ENCODE measurements at places on chromosomes 1 and 21. TPM values are rescaled to one million over a fixed set of nuclear protein-coding genes. Genes with fewer than 3 reads are reported as not detected.

Gene FMO3
- total RNA-seq: not detected

Gene TRIM17
- total RNA-seq: 1.4 TPM

GRCh38 chr1:79006564-79006963 lies at the start of gene ADGRL4:
ADGRL4 (minus strand) TSS chr1:79006730; CDS start chr1:79006654, 76 bp downstream.
- DNase-seq: no peak

DNA sequence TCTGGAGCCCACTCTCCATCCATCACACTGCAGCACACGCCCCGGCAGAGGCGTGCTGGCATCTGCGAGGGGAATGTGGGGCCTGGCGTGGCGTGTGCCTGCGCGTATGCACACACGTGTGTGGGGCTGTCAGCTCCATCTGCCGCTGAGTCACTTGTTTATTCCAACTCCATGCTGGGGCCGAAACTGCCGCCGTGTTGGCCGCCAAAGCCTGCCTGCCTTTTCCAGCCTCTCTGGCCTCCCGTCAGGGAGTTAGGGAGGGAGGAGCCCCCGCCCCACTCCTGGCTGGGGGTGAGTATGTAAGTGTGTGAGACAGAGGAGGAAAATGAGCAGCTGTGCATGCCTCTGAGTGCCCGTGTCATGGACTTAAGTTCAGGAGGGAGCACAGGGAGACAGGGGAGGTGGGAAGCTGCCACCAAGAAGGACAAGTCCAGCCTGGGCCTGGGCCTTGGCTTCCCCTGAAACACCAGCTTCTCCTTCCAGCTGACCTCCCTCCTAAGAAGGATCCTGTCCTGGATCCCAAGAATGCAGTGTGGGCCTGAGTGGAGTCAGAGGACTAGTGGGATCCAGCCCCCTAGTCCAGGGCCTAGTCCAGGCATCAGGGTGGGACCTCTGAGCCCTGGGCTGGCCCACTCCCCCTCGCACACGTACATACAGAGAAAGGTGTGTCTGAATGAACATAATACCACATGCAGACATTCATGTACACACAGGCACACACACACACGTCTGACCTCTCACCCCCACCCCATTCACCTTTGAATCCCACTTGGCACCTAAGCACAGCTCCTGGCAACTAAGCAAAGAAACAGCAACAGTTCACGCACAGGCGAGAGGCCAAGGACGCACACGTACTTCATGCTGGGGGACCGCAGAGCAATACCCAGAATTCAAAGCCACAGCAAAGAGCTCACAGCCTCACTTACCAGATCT lies 24.7 kb downstream of the MEF2D start:
- DNase-seq: no peak

DNA sequence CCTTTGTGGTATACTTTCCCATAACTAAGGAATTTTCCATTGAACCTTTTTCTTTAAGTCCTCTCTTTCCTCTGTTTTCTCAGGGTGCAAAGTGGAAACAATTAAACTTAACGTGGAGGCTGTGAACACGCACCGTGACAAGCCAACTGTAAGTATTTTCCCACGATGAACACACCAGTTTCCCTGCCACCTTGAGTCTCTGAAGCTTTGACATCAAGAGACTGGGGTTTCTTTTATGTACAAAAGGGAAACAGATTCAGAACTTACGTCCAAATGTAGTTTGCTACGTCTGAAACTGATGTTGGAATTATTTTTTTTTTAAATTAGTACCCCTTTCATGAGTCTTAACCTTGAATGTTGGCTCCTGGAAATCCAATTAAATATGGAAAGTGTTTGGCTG lies 17.2 kb upstream of the C4BPB start:
- DNase-seq: no peak

DNA sequence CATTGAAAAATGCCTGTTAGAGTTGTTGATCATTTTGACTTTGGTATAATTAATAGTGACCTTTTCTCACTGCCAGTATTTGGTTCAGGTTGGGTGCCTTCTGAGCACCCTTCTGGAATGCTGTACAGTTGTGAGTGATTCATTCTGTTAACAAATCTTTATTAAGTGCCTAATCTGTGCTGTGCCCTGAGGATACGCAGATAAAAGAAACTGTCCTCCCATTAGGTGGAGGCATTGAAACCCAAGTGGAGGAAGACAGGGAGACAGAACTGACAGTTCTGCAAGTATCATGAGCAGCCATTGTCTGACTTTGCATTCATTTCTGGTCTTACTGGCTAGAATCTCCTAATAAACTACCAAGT lies 76.1 kb upstream of the ZNF326 start:
- no peak for DNase-seq

GRCh38 chr1:178341261-178341956 lies 155.4 kb downstream of the CLEC20A start:
- DNase-seq: no peak

GRCh38 chr1:162561616-162562469 lies at the start of gene UAP1:
UAP1 (plus strand) TSS chr1:162561722; CDS start chr1:162566069, 4,347 bp downstream.
- no peak for DNase-seq
